ENCODE measurements at places on chromosomes 7 and 10. TPM values are rescaled to one million over a fixed set of nuclear protein-coding genes. Genes with fewer than 3 reads are reported as not detected.

The MSS51 gene
- 4.5 TPM for total RNA-seq

The CCL24 gene
- not detected for total RNA-seq

The SUGCT gene
- not detected for total RNA-seq

The VSIR gene
- total RNA-seq, result 134 TPM

The CALHM3 gene
- not detected for total RNA-seq

The OLAH gene
- total RNA-seq, result not detected

The C10orf62 gene
- total RNA-seq, result not detected

- no peak for DNase-seq
- H3K27ac ChIP-seq, result no peak overlapping the region
- H3K27me3 ChIP-seq, result no peaks in the 10 kb centered on the region
- peaks cover 15% of the 10 kb centered on the region for H3K36me3 ChIP-seq
- no peak overlapping the region for H3K4me3 ChIP-seq
Measured at GRCh38 chr10:118036281-118036875, 10.4 kb downstream of the RAB11FIP2 start.

GRCh38 chr10:128560406-128560805 lies 434.2 kb upstream of the MKI67 start:
- no peak overlapping the region for H3K4me3 ChIP-seq
- DNase-seq, result no peak
- H3K27me3 ChIP-seq, result no peaks in the 10 kb centered on the region
- H3K4me1 ChIP-seq, result no peaks in the 10 kb centered on the region
- no peak overlapping the region for H3K27ac ChIP-seq
- H3K36me3 ChIP-seq, result no peaks in the 10 kb centered on the region

GRCh38 chr7:106895246-106895864 lies 30.3 kb downstream of the PIK3CG start:
- H3K36me3 ChIP-seq, result peaks cover 56% of the 10 kb centered on the region
- H3K4me3 ChIP-seq, result no peak overlapping the region
- no peaks in the 10 kb centered on the region for H3K27me3 ChIP-seq
- H3K4me1 ChIP-seq, result peaks cover 6% of the 10 kb centered on the region
- peak; percentile 7 for DNase-seq

GRCh38 chr10:22894714-22895113 lies 33.1 kb upstream of the ARMC3 start:
- H3K36me3 ChIP-seq, result no peaks in the 10 kb centered on the region
- no peak overlapping the region for H3K4me3 ChIP-seq
- no peak for DNase-seq
- no peak overlapping the region for H3K27ac ChIP-seq
- no peaks in the 10 kb centered on the region for H3K27me3 ChIP-seq

GRCh38 chr10:33248638-33249037 lies 85.8 kb downstream of the NRP1 start:
- no peak overlapping the region for H3K27ac ChIP-seq
- peak; percentile 83 for DNase-seq
- no peak overlapping the region for H3K4me3 ChIP-seq
- no peaks in the 10 kb centered on the region for H3K36me3 ChIP-seq

DNA sequence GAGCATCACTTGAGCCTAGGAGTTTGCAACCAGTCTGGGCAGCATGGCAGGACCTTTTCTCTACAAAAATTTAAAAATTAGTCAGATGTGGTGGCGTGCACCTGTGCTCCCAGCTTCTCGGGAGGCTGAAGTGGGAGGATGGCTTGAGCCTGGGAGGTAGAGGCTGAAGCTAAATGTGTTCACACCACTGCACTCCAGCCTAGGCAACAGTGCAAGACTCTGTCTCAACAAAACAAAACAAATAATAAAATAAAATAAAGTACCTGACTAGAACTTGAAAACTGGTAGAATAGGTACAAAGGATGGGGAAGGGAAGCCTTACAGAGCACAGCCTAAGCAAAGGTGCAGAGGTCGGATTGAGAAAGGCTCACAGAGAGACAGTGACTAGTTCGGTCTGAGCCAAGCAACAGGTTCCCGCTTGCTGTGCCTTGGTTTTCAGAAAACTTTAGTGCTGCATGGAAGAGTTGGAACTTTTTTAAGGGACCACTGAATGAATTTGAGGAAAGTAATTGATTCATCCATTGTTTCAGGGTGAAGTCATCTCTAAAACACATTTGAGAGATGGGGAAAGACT lies 100.1 kb upstream of the STK17A start:
- H3K27me3 ChIP-seq, result no peaks in the 10 kb centered on the region
- DNase-seq, result no peak
- no peak overlapping the region for H3K4me3 ChIP-seq
